ENCODE measurements at places on chromosomes 6 and 20.

DNA sequence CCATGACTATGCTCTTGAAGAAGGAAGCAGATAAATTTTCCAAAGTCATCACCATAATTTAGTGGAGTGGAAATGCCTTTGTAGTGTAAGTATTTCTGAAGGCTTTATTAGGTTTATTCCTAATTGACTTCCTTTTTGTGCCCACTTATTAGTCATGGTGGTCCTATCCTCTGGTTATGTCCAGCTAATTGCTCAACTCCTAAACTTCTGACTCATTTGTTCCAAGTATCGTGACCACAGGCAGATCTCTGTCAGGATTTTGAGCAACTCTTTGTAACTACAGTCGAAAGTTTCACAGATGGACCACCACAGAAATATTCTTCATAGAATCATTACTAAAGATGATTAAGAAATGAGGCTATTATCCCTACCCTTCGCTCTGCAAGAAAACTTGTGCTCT, 315.6 kb upstream of the PTCHD4 start:
- no peak for DNase-seq

- no peak for DNase-seq
Observed at GRCh38 chr6:137044366-137045221, at the start of gene IL20RA. Gene IL20RA (minus strand): TSS chr6:137044965. CDS start chr6:137044728, 237 bp downstream.

DNA sequence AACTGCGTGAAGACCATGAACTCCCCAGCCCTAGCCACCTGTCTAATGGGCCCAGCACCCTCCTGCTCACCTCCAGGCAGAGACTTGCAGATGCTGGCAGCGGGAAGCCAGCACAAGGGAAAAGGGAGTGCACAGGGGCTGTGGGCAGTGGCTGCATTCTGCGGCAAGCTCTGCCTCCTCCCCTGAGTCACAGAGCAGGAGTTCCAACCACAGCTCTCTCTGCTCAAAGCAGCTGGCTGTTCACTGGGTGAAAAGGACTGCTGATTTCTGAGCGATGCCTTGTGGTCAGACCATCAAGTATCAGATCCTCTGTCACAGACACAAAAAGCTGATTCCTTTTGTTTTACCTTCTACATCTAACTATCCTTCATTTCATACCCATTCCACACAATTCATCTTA, 10.5 kb downstream of the NKX2-2 start:
- no peak for DNase-seq

GRCh38 chr6:70502484-70502883, 64.2 kb upstream of the SDHAF4 start:
- DNase-seq: no peak

DNA sequence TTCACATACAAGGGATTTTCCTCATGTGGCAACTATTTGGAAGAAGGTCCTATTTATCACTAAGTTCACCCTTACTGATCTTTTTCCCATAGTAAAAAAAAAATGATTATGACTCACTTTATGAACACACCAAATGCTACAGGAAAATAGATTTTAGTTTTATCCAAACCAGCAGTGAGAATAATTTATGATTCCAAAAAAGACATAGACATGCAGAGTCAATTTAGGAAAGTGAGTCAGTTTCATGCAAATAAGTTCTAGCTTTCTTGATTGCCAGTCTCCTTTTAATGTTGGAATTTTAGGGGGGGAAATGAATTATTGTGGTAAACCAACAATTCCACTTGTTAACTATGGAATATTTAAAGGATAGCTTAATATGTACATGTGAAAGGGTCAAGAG, 64.0 kb upstream of the RNF146 start:
- no peak for DNase-seq

DNA sequence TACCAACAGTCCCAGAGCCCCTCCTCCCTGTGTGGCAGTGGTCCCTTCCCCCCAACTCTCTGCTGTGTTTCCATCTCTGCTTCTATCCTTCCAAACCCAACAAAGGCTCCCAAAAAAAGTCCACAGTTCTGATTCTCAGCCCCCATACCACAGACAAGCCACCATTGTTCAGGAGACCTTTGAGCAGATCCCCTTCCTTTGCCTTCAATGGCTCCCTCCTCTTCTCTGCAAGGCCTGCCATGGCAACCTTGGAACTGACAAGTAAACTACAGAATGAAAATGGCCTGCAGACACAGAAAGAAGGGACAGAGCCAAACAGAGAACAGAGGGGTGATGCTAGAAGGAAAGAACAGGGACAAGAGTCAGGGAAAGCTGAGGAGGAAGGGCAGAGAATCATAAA, 23.2 kb downstream of the OR2H2 start:
- no peak for DNase-seq

GRCh38 chr6:168028181-168028580, 30.7 kb downstream of the KIF25 start:
- no peak for DNase-seq

DNA sequence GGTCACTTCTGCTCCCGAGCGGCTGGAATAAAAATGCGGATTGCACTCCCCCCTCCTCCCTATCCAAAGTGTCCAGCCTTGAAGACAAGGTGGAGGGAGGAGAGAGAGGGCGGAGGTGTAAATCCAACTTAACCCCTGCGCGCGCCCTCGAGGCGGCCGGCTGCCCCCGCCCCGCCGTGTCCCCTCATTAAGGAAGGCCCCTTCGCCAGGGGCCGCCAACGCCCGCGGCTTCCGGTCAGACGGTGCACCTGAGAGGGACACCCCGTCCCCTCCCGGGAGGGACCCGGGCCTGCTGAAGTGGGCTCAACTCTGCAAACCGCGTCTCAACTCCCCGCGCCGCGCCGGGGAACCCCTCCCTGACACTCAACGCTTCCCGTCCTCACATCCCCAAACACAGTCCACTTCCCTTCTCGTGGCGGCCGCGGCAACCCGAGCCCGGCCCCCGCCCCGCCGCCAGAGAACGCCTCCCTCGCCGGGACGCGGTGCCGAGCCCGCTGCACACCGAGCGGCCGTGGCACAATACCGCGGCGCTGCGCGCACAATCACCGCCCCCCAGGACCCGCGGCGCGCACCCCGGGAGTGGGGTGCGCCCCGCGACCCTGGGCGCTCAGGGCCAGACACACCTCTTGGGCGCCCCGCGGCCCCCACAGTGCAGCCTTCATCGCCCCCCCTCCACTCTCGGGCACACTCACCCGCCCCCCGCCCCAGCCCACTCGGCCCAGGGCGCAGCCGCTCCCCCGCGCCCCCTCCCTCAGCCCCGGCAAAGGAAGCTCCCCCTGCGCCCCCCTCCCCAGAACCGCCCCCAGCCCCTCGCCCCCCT, 102.5 kb downstream of the NOL4L start:
- DNase-seq: no peak

DNA sequence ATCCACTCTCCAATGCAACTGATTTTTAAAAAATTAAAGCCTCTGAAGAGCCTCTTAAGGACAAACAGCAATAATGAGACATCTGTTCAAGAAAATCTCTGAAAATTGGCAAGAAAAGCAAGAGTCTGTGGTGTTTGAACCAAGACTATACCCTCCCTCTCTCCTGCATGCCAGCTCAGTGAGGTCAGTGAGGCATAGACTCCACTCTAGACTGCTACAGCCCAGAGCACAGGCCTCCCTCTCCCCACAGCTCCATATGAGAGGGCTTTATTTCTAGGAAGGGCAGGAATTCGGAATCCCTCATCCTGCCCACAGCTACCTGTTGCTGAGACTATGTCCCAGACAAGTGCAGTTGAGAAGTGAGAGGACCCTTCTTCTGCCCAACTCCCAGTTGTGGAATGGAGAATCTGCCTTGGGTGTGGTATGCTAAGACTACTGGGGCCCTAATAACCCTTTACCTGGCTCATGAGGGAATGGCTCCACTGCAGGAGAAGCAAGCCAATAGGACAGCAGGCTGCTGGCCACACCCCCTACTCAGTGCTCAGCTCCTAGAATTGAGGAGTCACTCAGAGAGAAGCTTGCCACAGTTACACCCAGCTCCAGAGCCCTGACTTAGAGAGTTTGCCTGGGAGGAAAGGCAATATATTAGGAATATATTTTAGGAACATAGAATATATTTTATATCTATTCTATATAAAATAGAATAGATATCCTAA, 22.7 kb upstream of the HLA-DQA1 start:
- no peak for DNase-seq

DNA sequence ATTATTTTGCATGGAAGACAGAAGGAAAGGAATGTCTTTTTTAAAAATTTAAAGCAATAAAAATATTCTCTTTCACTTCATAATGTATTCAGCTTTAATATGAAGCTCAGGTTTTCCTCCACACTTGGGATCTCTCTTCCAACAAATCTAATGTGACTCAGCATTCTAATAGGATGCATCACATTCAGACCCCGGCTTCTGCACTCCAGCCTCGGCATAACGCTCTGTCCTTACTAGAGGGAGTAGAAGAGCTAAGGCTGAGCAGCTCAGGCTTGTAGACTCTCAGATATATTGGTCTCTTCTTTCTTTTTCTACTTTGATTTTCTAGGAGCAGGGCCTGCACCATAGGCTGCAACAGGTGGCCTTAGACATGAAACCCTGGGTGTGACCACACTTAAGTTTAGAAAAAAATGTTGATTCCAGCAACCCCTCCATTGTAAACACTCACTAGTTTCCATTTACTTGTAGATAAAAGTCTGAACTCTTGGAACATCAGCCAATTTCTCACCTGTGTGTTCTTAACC, 161.7 kb downstream of the PAK5 start:
- no peak for DNase-seq

GRCh38 chr6:55450005-55450404, 122.7 kb downstream of the GFRAL start:
- no peak for DNase-seq

DNA sequence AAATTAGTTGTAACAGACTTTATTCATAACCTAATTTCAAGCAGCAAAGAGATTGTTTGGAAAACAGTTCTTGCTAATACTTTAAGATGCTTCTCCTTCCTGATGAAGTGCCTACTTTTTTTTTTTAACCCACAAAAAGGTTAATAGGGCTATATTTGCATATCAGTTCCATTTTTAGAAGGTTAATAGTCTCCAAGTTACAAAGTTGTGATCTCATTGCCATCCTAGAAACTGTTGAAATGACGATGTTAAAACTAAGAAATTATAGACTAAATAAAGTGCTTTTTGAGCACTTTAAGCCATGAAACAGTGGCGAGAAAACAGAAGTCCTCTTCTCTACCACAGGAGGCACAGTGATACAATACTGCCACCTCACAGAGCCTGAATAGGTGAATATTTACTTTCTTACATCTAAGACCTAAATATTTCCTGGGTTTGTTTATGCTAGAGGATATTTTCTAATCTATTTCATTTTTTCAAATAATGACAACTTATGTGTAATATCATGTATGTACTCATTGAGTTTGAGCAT, 5.3 kb downstream of the RNF144B start:
- no peak for DNase-seq

GRCh38 chr6:2192976-2193375, 52.4 kb downstream of the GMDS start:
- DNase-seq: no peak

DNA sequence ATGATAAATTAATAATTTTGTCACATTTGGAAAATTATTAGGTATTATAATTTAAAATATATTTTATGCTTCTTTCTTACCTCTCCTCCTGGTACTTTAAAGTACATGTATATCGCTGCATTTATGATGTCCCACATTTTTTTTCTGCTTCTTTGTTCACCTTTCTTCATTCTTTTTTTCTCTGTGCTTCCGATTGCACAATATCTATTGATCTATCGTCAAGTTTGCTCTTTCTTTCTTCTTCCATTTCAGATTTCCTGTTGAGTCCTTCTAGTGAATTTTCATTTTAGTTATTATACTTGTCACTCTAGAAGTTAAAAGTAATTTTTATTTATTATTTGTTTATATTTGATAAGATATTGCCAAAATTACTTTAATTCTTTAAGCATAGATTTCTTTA, 441.0 kb upstream of the HS3ST5 start:
- no peak for DNase-seq

- no peak for DNase-seq
Observed at GRCh38 chr6:14454473-14454775, 336.9 kb downstream of the CD83 start.

- DNase-seq: no peak
Observed at GRCh38 chr6:19789100-19789803, 47.9 kb upstream of the ID4 start.

DNA sequence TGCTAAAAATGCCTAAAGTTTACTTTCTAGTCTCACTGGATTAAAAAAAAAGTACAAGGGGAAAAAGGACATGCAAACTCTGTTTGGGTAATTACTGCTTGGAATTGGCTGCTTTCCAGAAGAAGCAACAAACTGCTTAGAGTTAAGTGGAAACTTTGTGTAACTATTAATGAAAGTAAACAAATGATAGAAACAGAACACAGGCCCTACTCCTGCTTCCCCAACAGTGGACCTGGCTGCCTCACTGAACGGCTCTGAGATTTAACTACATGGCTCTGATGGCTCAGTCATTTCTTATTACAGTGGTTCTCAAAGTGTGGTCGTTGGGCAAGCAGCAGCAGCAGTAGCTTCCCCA, 108.5 kb downstream of the MAN1A1 start:
- DNase-seq: peak; percentile 17

GRCh38 chr6:55820696-55821095, 54.7 kb downstream of the BMP5 start:
- DNase-seq: no peak

GRCh38 chr6:169898788-169899480, 147.5 kb downstream of the ERMARD start:
- DNase-seq: no peak

GRCh38 chr6:91600561-91600960, 1013.7 kb upstream of the MAP3K7 start:
- DNase-seq: no peak

- DNase-seq: no peak
Observed at GRCh38 chr6:132932588-132932987, 118.2 kb downstream of the RPS12 start.

DNA sequence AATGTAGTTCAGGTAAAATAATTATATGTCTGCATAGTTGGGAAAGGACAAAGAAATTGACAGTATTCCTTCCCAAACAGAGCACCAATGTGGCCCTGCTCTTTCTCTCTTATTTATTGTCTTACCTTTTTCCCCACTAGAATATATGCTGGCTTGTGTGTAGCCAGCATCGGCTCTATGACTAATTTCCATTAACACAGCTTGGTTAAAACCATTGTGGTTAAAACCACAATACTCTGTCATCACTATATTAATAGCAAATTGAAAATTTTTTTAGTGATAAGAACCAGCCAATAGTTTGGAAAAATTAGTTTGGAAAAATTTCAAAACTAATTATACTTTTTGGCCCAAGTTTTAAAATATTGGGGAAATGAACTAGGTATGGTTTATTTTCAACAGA, 535.1 kb downstream of the UTRN start:
- no peak for DNase-seq

GRCh38 chr6:15823838-15824414, 161.1 kb upstream of the DTNBP1 start:
- DNase-seq: no peak

DNA sequence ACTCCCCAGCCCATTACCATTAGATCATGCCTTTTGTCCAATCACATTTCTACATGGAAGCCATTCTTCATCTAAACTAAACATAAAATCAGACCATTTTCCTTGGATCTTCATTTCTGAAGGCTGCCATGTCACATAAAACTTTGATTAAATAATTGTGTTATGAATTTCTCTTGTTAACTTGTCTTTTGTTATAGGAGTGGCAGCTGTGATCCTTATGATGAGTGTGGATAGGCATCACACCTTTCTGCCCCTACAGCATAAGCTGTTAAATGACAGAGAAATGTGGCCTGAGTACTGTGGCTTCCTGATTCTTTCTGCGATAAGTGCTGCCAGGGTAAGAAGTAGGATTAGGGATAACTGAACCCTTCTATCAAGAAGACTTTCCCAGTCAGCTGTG, 247.1 kb upstream of the MOCS1 start:
- DNase-seq: no peak
